ENCODE measurements at places on chromosomes 11 and 22.
A peak's percentile ranks its signal among the peaks of the same experiment; 100 is the strongest.

- no peak for DNase-seq
Observed at GRCh38 chr11:69576069-69576782, 64.7 kb upstream of the CCND1 start.

- DNase-seq = no peak
Observed at GRCh38 chr11:70099578-70100279, 21.6 kb downstream of the ANO1 start.

DNA sequence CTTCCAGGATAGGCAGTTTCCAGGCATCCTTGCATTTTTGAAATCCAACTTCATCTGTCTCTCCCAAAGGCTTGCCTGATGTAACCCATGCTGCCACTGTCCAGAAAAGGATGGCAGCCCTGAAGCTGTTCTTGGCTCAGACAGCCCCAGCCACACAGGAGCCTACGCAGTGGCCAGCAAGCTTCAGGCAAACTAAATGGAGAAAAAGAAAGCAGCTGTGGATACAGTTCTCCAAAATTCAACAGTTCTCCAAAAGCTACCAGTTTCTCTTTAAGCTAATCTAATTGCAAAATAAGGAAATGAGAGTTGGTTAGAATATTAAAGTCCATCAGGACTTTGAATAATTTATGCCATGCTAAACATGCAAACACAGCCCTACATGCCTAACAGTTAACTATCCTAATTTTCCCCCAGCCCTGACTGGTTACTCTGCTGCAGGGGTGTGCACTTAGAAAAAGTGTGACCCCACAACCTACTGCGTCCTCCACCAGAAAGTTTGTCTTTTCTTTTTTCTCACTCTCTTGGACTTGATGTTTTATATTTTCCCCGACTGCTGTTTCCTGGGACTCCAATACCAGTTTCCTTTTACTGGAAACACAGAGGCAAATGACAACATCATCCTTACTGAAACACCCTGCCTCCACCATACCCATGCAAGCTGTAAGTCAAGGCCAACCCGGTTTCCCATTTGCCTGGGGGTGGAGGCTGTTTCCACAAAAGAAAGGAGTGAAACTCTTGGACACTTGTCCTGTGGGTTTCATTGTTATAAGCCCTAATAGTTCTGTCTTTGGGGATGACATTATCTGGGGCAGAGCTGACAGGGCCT lies 69.1 kb upstream of the OR5AN1 start:
- no peak for DNase-seq

- DNase-seq = no peak
Observed at GRCh38 chr22:33038131-33038772, 19.9 kb downstream of the SYN3 start.

DNA sequence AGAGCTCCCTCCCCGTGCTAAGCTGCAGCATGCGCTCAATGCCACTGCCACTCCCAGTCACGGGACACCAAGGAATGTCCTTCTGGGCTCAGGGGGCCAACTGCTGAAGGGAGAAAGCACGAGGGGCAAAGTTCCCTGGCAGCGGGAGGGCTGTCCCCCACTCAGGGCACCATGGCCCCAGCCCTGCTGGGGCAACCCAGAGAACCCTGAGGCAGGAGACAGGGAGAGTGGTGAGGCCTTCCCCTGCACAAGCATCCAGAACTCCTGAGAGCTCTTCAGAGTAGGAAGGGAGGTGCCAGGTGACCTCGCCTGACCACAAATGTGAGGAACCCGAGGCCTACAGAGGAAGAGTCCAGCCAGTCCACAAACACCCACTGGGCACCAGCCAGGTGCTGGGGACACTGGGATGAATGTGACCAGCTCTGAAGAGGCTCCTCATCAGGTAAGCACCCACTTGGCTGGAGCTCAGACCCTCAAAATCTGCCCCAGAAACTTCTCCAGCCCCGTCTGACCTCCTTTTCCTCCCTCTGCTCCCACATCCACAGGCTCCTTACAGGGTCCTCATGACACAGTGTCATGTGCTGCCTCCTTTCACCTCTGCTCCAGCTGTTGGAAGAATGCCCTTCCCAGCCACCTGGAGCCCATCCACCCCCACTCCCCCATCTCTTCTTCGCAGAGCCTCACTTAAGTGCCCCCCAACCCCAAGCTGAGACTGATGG lies 15.6 kb downstream of the GDPD5 start:
- DNase-seq = no peak

DNA sequence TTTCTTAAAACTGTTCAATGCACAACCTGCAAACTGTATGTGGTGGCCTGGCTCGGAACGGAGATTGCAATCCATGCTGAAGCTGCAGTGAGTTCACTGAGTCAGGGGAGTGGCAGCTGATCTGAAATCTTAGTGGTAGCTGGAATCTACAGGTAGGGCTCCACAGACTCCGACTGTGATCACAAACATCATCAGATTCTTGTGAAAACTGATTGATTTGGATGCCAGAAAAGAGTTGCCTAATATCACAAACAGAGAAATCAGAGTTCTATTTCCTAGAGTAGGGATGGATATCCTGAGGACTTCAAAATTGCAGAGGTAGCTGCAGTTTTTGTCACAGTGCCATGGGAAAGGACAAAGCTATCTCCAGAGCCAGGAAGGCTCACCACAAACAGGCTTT lies 57.5 kb upstream of the SC5D start:
- no peak for DNase-seq

DNA sequence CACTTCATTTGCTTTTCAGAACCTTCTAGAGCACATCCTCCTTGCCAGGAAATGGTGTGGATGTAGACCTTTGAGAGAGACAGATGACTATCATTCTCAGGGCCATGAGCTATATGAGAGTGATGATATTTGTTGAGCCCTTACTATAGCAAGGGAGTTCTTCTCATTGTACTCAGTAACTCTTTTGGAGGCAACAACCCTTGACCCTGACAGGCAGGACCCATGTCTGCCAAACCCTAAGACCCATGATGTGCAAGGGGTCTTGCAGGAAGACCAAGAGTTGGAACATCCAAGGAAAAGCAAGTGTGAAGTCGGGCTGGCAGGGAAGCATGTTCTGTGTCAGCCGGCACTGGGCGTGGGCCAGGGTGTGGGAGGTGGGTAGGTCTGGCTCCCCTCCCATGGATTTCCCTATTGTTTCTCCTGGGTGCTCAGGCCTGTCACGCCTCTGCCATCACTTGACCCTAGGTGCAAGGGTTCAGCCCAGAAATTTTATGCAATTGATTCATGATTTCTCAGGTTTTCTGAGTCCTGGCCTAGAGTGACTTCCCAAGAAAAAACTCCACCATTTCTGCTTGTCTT lies 1.2 kb downstream of the FOLR3 start:
- DNase-seq = no peak

DNA sequence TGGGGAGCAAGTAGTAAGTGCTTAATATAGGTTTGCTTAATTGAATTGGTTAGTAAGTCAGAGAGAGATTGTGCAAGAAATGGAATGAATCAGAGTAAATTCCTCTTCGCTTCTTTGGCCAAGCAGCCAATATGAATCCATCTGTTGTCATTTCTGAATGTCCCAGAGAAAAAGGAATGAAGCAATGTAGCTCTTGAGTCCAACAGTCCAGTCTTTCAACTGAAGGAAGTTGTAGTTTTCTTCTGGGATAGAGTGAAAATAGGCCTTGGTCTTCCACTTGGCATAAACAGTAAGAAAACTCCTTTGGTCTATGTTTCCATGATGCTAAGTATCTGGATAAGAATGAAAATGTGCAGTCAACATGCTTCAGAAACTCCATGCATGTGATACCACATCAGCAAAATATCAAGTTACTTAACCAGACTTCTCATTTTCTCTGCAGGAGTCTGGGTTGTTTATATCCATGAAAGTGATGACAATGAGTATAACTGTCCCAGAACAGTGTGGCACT lies 1.8 kb upstream of the FIBIN start:
- DNase-seq = no peak

GRCh38 chr11:47276923-47277322 lies 7.0 kb downstream of the MADD start:
- no peak for DNase-seq

- DNase-seq = no peak
Observed at GRCh38 chr11:133476570-133477250, 55.6 kb downstream of the OPCML start.

GRCh38 chr22:33111491-33111890 lies 53.3 kb upstream of the SYN3 start:
- no peak for DNase-seq

DNA sequence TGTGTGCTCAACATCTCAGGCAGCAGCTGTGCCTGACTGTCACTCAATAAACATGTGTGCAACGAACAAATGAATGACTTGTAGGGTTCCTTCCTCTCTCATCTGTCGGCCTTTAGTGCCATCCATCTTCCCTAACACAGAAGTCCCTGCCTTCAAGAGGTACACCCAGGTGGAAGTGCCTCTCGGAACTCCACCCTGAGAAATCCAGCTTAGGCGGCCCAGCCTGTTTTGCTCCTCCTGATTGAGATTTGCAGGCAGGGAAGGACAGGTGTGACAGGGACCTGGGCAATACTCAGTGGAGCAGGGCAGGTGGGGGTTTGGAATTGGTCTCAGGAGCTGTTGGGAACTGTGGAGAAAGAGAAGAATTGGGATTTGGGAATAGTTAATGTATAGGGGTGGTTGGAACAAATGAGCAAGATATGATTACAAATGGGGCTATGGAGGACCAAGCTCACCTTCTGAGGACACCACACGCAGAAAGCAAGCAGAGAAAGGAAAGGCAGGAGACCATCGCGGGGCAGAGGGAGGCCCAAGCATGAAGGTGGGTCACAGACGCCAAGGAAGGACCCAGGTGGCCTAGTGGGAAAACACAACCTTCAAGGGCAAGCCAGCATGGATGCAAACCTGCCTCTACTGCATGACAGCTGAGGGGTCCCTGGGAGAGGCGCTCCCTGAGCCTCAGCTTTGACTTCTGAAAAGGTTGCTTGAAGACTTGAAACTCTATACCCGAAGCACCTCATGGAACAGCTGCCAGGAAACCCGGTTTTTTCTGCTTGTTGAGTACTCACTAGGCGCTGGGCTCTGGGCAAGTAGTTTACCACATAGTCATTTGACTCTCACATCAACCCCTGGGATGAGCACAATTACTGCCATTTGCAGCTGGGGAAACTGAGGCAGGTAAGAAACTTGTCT lies 40.9 kb upstream of the ANO1 start:
- DNase-seq = no peak

DNA sequence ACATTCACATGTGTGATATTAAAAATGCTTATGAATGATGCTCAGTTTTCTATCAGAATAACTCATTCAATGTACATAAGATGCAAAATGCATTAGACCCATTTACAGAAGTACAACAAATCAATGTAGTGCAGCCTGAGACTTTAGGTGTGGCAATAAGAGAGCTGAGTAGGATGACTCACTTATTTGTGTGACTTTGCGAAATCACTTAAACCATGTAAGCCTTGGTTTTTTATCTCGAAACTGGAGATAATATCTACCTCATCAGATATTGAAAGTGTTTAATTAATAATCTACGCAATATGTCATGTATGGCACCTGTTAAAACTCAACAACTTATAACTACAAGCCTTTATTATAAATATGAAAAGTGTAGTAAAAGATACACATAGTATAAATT lies 105.7 kb upstream of the LUZP2 start:
- DNase-seq = no peak

GRCh38 chr11:91783173-91783572 lies 441.4 kb upstream of the FAT3 start:
- no peak for DNase-seq

GRCh38 chr11:114193730-114194679 lies 102.2 kb upstream of the NNMT start:
- no peak for DNase-seq

DNA sequence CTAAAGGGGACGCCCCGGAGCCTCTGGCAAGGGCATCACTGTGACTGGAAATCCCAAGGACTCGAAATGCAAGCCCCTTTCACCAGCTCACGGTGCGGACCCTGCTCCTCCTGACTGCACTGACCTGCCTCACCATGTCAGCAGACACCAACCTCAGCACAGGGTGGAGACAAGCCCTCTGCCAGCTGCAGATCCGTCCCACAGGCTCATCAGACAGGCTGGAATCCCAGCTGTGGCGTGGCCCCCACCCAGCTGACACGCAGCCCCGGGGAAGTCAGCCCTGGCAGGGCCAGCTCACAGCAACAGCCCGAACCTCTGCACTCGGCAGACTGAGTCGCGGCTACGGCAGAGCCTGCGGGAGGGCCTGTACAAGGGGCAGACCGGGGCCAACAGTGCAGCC lies 36.8 kb downstream of the BRD1 start:
- no peak for DNase-seq

GRCh38 chr22:30038219-30038618 lies 42.0 kb upstream of the HORMAD2 start:
- DNase-seq = no peak

- DNase-seq = no peak
Observed at GRCh38 chr11:134267461-134267860, 8.7 kb upstream of the GLB1L3 start.

GRCh38 chr11:75831915-75832502 lies 17.0 kb downstream of the UVRAG start:
- no peak for DNase-seq

GRCh38 chr11:96012086-96012824 lies 88.3 kb upstream of the MTMR2 start:
- peak; percentile 79 for DNase-seq

DNA sequence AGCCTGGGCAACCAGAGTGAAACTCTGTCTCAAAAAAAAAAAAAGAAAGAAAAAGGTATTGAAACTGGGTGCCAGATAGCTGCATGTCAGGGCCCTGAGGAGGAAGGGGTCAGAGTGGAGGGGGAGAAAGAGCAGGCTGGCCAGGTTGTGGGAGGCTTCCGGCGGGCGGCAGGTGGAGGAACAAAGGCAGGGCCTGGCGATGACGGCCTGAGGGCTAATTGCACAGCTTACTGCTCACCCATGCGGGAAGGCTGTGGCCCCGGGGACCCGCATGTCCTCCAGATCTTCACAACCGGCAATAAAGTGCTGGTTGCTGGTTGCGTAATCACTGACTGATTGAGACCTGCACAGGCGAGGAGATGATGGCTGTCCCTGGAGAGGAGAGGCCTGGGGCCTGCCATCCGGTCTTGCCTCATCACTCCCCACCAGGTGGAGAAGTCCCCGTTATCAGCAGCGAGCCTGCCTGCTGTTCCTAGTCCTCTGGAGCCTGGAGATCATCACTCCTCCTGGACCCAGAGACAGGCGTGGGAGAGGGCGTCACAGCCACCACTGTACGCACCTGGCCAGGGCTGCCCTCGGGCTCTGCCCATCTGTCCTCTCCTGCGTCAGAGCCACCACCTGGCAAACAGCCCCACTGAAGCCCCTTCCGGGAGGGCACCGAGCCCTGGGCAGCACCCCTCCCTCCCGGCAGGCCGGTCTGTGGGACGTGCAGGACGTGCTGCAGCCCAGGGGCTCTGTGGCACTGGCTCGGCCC lies 18.7 kb downstream of the H19 start:
- no peak for DNase-seq

DNA sequence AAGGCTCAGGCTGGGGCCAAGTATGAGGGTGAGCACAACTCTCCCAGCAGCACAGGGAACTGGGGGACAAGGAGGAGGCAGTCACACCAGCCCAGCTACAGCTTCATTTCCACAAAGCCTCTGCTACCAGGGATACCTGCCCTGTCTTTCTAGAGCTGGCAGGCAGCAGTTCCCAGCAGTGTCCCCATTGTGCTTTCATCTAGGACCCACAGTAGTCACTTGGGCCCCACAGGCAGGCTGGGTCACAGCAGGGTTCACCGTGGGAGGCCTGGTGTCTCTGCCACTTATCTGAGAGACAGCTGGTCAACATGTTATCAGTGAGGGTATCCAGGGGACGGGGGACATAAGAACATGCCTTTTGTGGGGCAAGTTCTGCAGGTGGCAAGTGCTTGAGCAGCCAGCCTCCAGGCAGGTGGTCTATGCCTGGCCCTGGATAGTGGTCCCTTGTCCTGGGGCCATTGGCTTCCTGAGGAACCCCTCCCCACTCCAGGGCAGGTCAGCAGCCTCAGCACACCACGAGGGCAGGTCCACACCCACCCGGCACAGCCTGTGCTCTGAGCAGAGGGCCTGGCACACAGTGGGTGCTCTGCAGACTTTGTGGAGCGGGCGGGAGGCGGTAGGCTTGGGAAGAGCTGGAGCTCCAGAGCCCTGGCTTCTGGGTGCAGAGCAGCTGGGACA lies 29.9 kb downstream of the GNAZ start:
- no peak for DNase-seq

Data from right renal pelvis (tissue), 4 donors.